Fibroblast of skin of scalp (primary cell): ENCODE measurements at places on chromosomes 13 and 19.
A peak's percentile ranks its signal among the peaks of the same experiment; 100 is the strongest.

GRCh38 chr13:80382576-80382975, 41.6 kb upstream of the SPRY2 start:
- no peak for DNase-seq

DNA sequence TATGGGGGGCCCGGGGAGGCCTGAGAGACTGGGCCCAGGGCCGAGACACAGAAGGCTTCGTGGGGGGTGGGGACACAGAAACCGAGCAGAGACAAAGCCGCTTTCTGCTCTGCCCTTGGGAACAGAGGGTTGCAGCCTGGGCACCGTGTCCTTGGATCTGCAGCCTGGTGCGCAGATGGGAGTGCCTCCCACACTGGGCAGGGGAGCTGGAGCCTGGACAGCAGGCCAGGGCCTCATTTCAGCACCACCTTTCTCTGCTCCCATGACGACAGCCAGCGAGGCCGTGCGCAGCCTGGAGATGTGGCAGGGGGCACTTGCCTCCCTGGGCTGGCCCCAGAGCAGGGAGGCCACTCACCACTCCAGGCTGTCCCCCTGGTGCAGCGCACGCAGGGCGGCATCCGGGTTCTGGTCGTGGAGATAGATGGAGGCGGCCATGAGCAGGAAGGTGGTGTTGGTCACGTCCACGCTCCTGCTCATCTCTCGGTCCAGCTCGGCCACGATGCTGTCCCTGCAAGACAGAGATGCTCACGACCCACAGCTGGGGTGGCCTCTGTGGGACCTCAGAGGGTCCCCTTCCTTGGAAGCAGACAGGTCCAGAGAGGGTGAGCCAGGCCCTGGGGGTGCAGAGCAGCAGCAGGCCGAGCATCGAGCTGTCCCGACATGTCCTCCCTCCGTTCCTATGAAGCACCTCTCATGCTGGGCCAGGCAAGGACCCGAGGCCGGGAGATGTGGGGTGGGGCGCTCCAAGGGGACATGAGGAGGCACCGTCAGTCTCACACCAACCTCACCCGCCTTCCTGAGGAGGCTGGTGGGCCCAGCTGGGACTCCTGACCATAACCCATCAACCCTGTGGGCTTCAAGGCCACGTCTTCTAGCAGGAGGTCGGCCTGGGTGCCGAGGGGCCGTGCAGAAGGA, 10.9 kb upstream of the CERS1 start:
- no peak for DNase-seq

GRCh38 chr19:10289167-10289835, 451 bp upstream of the ICAM5 start:
- peak; percentile 45 for DNase-seq

DNA sequence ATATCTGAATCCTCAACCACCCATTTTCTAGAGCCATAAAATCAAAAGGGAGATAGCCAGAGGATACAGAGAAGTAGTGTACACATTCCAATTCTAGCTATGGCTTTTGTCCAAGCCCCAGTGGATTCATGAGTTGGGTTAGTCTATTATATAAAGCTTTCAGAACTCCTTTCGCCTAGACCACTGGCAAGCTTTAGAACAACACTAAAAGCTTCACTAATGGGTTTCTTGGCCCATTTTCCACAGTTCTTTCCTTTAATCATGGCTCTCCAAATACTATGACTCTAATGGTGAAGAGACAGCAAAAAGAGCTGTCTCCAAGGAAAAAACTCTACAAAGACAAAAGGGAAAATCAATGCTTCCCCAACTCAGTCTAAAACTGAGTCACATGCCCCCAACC, 48.2 kb upstream of the SLITRK5 start:
- no peak for DNase-seq

- peak; percentile 15 for DNase-seq
Measured at GRCh38 chr19:13207237-13207845, 57.1 kb downstream of the IER2 start.

- DNase-seq = peak; percentile 18
Measured at GRCh38 chr13:73417012-73417615, 358.3 kb downstream of the KLF5 start.

DNA sequence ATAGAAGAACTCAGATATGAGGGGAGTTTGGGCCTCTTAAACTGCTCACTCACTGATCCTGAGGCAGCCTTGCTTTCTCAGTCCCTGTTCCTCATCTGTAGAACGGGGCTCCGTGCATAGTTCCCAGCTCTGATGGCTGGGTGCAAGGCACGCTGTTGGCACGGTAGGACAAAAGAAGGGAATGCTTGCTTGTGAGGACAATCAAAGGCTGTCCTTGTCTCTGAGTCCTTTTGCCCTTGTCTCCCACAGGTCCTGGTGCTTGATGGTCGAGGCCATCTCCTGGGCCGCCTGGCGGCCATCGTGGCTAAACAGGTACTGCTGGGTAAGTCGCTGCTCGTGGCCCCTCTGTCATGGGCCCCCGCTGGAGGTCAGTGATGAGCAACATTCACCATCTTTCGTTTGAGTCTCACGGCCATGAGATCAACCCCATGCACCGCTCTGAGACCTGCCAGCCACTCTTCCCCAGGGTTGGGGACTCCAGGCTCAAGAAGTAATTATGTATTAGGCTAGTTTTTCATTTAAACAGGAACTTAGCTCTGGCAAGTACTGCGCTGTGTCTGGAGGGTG, 2.3 kb downstream of the RPL13A start:
- DNase-seq = no peak

DNA sequence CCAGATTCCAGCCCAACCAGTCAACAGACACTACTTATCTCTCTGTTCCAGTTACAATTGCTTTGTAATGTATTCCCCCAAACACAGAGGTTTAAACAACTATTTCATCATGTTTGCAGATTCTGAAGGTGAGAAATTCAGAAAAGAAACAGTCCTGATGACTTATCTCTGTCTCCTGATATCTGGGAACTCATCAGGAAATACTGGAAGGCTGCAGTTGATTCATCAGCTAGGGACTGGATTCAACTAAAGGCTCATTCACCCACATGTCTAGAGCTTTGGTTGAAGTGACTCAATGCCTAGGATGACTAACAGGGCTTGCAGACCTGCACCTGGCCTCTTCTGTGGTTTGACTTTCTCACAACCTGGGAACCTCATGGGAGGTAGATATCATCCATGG, 56.6 kb upstream of the GPC6 start:
- peak; percentile 42 for DNase-seq

DNA sequence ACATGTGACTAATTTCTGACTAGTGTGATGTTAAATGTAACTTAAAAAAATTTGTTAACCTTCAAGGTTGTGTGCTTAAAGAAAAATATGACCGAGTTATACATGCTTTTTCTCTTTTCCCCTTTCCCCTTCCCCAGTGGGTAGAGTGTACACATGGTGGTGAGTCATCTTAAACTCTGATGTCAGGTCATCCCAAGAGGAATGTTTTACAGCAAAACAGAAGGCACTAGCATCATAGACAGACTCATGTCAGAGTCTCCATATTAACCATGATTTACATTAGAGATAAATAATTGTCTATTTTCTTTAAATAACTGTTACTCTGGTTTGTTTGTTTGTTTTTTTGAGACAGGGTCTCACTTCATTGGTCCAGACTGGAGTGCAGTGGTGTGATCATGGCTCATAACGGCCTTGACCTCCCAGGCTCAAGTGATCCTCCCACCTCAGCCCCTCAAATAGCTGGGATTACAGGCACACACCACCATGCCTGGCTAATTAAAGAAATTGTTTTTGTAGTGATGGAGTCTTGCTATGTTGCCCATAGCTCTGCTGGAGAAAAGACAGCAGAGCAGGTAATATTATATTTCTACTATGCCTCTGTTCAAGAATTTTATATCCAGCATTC, 160.4 kb upstream of the PCDH9 start:
- peak; percentile 21 for DNase-seq

GRCh38 chr19:34482380-34483250, 1.1 kb downstream of the WTIP start:
- peak; percentile 29 for DNase-seq
